ENCODE measurements at places on chromosomes 7 and 10.

DNA sequence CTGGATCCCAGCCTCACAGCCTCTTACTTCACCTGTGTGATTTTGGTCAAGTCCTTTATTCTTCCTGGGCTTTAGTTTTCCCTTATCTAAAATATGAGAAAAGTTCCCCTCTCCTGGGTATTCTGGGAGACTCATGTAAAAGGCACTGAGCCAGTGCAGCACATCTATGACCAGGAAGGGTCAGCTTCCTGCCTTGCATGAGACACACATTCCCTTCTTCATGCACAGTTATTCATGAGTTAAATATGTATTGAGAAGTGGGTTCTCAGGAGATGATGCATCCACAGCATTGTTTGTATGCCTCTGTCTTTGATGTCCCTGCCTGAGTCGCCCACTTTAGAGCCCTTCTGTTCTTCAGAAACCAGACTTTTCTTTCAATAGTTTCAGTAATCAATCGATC is 33.3 kb downstream of the EGFR start:
- DNase-seq = no peak

DNA sequence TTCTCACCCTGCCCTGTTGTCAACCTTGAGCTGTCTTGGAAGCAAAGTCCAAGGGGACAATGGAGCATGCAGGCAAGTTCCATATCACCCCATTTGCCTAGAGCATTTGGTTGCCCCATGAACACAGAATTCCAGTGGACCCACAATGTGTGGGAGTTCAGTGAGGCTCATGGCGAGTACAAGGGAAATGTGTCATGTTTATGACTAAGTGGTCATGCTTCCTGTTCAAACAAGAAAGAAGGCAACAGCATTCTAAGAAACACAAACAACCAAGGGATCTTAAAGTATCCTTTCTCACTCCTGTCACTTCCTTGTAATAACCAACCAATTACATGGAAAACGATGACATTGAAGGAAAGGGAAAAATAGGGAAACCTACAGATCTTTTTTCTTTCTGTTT is 513.0 kb downstream of the INHBA start:
- DNase-seq = no peak

DNA sequence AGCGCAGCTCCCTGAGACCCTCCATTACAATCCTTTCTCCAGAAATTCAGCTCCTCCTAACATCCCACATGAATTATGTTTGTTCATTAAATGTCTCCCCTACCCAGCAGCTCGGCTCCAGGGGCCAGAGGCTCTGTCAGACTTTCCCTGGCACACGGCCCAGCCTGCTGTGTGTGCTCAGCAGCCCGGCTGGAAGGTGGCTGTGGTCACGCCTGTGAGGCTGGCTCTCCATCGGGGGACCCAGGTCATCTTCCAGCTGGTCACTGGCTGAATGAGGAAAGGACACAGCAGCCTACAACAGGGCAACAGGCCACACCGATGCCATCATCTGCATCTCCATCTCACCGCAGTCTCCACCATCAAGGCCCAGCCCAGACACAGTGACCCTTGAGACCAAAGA is 219.8 kb downstream of the MAD1L1 start:
- DNase-seq = no peak

GRCh38 chr7:45973725-45974532 is 52.9 kb upstream of the IGFBP3 start:
- peak; percentile 75 for DNase-seq

Measured in NCI-H748 treated with DMSO at 0.1 percent for 48 hours (cell line).